Activated T-helper 17 cell treated with anti-CD3 and anti-CD28 coated beads, Interleukin-2, amount 50 U/mL, for 72 hours (primary cell): ENCODE measurements at places on chromosomes 16 and 17. TPM values are rescaled to one million over a fixed set of nuclear protein-coding genes. Genes with fewer than 3 reads are reported as not detected.

- H3K36me3 ChIP-seq = no peaks in the 10 kb centered on the region
- ATAC-seq = no peak
- peaks cover 13% of the 10 kb centered on the region for H3K4me1 ChIP-seq
- no peak overlapping the region for H3K27ac ChIP-seq
Observed at GRCh38 chr17:65195716-65196115, 58.5 kb downstream of the RGS9 start.

GRCh38 chr17:45234641-45235415 is 13.1 kb downstream of the FMNL1 start:
- ATAC-seq = no peak
- peaks cover 57% of the 10 kb centered on the region for H3K4me1 ChIP-seq
- no peaks in the 10 kb centered on the region for H3K27me3 ChIP-seq
- H3K36me3 ChIP-seq = peaks cover 98% of the 10 kb centered on the region
- peak overlapping the region; percentile 86 for H3K27ac ChIP-seq

The CLDN6 gene
- total RNA-seq = not detected

- no peak for ATAC-seq
- no peak overlapping the region for H3K27ac ChIP-seq
- peaks cover 28% of the 10 kb centered on the region for H3K27me3 ChIP-seq
- H3K4me1 ChIP-seq = no peaks in the 10 kb centered on the region
Observed at GRCh38 chr16:77816293-77816692, 27.9 kb downstream of the VAT1L start.
